ENCODE measurements at places on chromosomes 12 and 14.

DNA sequence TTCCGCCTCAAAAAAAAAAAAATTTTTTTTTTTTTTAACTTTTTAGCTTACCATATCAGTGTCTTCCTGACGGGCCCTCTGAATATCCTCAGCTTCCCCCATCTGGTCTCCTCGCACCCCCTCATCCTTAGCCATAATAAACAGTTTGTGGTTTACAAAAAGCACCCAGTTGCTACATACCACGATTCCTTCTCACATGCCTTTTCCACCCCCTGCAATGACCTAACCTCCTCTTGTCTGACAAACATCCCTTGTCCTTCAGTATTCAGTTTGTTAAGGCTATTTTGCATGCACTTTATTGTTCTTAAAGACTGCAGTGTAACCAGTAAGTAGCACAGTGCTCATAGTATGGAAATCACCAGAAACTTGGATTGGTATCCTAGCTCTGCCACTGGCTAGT is 88.5 kb downstream of the PPM1H start:
- no peak for DNase-seq

GRCh38 chr14:31268216-31268615 is 60.6 kb upstream of the HECTD1 start:
- DNase-seq: no peak

DNA sequence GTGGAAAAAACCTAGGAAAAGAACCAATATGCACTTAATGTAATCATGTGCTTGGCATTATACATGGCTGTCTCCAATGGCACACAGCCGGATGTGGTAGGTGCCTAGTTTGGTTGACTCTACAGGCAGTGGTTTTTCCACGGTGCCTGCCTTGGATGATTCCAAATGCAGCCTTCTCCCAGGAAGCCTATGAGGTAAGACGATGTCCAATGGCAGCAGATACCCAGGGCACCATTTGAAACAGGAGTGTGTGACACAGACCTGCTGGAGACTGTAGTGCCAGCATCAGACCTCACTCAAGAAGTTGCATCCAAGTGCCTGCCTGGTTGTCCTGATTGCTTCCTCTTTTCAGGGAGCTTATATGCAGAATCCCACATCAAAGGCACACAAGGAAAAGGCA is 88.0 kb upstream of the VASH1 start:
- DNase-seq: no peak

DNA sequence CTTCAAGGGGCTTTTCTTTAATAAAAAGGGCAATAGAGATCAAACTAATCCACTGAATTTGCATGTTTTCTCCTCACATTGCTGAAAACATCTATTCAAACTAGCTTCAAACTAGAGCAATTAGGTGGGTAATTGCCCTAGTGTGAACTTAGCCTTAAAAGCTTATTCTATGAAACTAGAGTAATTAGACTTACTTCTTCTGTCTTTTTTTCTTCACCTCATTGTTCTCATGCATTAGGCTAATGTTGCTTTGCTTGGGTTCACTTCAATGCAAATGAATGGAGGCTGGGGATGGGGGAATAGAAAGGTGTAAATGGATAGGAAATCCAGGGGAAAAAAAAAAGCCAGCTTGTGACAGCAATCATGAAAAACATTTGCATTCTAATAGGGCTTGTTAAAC is 414.8 kb upstream of the LMO3 start:
- no peak for DNase-seq

- no peak for DNase-seq
Observed at GRCh38 chr14:96805956-96806355, 8.8 kb downstream of the VRK1 start.

- no peak for DNase-seq
Observed at GRCh38 chr12:81992461-81992860, 233.3 kb upstream of the PPFIA2 start.

- no peak for DNase-seq
Observed at GRCh38 chr14:100312877-100313400, 6.7 kb upstream of the SLC25A29 start.

Measured in aorta (tissue), 5 donors.